H7 (cell line): ENCODE measurements at places on chromosomes 16 and 17. TPM values are rescaled to one million over a fixed set of nuclear protein-coding genes. Genes with fewer than 3 reads are reported as not detected.

DNA sequence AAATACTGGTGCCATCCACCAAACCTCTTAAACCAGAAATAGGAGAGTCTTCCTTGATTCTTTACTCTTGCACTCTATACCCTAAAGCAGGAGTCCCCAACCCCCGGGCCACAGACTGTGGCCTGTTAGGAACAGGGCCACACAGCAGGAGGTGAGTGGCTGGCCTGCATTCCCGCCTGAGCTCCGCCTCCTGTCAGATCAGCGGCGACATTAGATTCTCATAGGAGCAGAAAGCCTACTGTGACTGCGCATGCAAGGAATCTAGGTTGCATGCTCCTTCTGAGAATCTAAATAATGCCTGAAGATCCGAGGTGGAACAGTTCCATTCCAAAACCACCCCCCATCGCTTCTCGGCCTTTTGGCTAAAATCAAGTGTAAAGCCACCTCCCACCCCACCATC, 30.3 kb upstream of the SRCIN1 start:
- DNase-seq: peak; percentile 52

The MYL11 gene
- 3.4 TPM in 1 of 2 replicates, not detected in the other for total RNA-seq

- no peak for DNase-seq
These were observed 571 bp upstream of the CCP110 start for GRCh38 chr16:19523184-19523558.

GRCh38 chr17:18856570-18856915, 1.4 kb upstream of the PRPSAP2 start:
- DNase-seq: no peak

The CD300C gene
- not detected in 2 replicates for total RNA-seq

The OR1A1 gene
- total RNA-seq: not detected in 2 replicates

DNA sequence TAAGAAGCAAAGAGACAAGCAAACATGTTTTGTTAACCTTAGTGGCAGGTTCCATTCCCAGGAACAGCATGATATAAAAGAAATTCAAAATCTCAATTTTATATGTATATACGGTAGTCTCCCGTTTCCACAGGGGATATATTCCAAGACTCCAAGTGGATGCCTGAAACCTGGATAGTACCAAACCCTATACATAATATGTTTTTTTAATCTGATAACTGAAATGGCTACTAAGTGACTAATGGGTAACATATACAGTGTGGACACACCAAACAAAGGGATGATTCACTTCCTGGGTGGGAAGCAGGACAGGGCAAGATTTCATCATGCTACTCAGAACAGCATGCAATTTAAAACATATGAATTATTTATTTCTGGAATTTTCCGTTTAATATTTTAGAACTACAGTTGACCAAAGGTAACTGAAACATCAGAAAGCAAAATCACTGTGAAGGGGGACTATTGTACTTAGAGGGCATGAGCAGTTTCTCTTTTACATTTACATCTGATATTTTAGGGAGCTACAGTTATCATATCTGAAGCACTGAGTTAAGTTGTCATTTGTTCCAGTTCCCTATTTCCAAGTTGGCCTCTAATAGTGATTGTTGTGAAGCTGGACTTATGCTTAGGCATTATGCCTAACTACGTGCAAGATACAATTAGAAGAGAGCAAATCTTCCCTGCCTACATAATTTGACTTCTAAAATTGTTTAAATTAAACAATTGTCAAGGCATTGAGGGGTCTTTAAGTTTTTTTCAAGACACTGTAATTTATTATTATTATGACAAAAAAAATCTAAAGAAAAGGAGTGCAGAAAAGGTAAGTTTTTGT, 34.1 kb upstream of the ABCA6 start:
- no peak for DNase-seq

DNA sequence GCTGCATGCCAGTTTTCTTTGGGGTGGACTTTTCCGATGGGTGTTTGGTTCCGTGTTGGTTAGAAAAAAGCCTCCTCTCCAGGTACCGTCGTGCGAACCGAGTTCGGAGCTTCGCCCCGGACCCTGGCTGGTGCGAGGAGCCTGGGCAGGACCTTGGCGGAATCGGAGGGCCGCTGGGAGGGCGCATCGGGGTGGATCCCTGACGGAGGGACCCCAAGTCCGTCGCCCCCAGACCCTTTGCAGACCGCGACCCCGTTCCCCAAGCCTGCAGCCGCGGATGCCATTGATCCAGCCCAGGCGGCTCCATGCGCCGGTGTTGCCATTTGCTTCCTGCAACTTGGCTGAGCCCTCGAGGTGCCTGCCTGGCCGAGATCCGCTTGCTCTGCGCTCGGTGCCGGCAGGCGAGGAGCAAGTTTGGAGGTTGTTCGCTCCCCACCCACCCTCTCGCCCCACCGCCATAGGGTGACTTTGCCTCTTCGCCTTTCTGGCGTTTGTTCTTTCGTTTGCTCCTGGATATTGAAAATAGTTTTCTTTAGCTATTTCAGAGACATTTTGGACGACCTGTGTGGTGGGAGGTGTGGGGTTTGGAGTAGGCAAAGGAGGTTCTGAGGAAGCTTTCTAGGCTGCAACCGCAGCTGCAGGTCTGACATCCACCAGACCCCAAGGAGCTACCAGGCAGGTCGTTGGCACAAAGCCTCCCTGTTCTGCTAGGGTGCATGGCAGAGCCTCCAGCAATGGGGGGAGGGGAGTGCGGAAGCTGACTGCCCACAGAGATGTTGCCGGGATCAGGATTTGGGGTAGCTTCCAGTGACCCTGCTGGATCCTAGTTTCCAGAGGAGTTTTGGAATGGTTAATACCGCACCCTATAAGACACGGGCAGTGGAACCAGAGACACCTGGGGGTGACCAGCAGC, 58.2 kb downstream of the RAP1GAP2 start:
- peak; percentile 76 for DNase-seq

The TAC4 gene
- not detected in 2 replicates for total RNA-seq

DNA sequence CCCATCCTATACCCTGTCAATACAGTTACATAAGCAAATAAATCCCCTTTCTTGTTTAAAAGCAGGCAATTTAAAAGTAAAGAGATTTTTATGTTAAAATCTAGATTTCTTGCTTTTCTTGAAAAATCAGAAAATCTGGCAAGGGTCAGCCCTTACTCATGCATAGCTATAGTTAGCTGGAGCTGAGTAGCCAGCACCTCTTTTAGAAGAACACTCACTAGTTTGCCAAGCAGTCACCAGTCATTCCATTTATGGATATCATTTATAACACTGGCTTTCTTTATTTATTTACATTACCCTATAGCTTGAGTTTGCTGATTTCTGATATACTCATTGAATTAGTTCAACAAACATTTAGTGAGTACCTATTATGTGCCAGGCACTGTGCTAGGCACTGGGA, 45.7 kb downstream of the NXPH3 start:
- no peak for DNase-seq

GRCh38 chr17:4340914-4341615, 25.4 kb downstream of the UBE2G1 start:
- no peak for DNase-seq

DNA sequence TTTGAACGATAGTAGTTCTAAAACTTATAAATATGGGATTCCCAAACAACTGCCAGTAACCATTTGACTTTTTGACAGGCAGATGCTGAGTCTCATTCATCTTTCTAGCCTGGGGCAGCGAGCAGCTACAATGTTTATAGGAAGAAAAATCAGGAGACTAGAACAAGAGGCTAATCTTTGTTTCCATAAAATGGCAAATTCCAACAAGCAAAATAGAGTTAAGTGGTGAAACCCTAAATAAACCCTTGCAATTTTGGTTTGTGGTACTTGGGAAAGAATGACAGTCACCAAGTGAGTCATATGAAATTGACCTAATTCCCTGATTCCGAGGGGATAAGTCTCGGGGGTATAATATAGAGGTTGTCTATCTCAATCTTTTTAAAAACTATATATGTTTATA, 27.3 kb upstream of the HS3ST2 start:
- DNase-seq: no peak

The ARHGDIA gene
- 127 and 158 TPM in 2 replicates for total RNA-seq

The BAHCC1 gene
- 8.7 and 19.7 TPM in 2 replicates for total RNA-seq

DNA sequence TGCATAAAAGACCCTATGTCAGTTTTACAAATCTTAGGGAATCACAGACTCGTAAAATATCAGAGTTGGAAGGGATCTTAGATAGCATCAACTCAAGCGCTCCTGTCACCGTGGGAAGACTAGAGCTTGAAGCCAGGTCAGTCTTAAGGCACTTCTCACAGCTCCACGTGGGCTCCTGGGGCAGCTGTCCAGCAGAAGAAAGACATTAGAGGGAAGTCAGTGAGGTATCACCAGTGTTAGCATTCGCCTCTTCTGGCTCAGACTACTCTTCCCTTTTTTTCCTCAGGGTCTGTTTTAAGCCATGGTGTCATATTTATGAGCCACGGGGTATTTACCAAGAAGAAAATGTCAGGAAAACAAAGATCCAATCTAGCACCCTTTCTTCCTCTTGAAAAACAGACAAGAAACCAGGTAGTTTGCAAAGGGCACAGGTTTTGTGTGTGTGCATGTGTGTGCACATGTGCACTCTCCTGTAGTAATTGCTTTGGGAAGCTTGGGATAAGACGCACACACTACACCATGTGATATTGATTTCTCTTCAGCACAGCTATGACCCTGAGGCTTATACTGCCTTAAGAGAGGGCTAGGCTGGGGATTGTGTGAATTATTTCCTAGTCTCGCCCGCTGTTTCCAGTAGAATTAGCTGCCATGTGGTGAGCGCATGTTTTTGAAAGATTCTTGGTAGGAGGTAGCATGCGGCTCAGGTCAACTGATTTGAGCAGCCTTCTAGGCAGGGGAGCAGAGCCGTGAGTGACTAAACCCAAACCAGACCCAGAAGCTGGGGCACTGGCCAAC, 61.0 kb upstream of the ELAC2 start:
- DNase-seq: no peak

The KRTAP3-1 gene
- total RNA-seq: not detected in 2 replicates

DNA sequence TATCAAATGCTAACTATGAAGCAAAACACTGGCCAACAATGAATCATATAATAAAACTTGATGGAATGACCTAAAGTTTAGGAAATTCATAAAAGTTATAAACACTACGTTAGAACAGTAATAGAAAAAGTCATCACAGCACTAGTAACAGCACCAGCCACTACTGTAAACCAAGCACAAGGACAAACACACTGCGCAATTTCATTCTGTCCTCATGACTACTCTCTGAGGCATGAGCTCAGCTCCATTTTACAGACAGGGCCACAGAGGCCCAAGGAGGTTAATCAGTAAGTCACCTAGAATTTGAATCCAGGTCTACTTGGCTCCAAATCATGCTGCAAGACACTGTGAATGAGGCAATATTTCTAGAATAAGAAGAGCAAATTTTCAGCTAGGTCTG, 13.4 kb downstream of the EMC8 start:
- no peak for DNase-seq

GRCh38 chr17:80901319-80901718, 90.3 kb upstream of the CHMP6 start:
- no peak for DNase-seq

- DNase-seq: no peak
These were observed 42.6 kb downstream of the RAB11FIP4 start for GRCh38 chr17:31433811-31434726.

The SCN4A gene
- 4.8 and 6.8 TPM in 2 replicates for total RNA-seq

The GPR139 gene
- 0.15 TPM in 1 of 2 replicates, not detected in the other for total RNA-seq

The LRRC46 gene
- 0.21 and 0.30 TPM in 2 replicates for total RNA-seq

DNA sequence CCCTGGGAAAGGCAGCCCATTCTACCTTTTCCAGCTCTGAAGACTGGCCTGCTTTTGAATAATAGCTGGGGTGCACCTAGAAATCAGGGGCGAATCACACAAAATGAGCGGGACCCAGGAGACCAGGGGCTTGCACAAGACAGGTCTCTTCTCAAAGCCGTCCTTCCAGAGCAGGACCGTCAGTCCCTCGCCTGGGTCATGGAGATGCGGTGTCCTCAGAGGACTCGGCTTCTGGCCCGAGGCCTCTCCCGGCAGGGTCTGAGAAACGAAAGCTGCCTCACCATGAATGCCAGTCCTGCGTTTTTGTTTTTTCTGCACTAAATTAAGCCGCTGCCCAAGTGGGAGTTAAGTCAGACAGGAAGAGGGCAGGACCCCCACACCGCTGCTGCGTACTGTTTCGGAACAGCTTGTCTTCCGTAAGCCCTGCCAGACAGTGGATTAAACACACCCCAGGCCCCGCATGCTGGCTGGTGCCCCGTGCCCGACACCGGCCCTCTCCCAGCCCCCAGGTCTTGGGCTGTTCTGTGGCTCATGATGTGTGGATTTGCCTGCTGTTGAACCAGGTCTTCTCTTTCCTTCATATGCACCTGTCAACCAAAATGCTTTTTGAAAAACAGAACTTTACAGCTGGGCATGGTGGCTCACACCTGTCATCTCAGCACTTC, 142.1 kb upstream of the RPH3AL start:
- DNase-seq: no peak

DNA sequence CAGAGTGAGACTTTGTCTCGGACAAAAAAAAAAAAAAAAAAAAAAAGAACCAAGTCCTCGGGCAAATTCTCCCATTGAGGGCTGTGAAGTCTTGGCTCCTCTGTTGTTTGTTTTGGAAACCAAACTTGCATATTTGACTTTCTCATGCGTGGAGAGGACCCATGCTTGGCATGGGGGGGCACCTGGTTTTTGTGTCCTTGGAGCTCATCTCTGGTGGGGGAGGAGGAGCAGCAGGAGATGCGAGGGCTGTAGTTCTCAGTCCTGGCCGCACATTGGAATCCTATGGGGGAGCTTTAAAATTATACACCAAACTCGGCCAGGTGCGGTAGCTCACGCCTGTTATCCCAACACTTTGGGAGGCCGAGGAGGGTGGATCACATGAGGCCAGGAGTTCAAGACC, 74.5 kb downstream of the ABCC6 start:
- DNase-seq: peak; percentile 57

- no peak for DNase-seq
These were observed 50.5 kb downstream of the IKZF3 start for GRCh38 chr17:39813631-39814030.

DNA sequence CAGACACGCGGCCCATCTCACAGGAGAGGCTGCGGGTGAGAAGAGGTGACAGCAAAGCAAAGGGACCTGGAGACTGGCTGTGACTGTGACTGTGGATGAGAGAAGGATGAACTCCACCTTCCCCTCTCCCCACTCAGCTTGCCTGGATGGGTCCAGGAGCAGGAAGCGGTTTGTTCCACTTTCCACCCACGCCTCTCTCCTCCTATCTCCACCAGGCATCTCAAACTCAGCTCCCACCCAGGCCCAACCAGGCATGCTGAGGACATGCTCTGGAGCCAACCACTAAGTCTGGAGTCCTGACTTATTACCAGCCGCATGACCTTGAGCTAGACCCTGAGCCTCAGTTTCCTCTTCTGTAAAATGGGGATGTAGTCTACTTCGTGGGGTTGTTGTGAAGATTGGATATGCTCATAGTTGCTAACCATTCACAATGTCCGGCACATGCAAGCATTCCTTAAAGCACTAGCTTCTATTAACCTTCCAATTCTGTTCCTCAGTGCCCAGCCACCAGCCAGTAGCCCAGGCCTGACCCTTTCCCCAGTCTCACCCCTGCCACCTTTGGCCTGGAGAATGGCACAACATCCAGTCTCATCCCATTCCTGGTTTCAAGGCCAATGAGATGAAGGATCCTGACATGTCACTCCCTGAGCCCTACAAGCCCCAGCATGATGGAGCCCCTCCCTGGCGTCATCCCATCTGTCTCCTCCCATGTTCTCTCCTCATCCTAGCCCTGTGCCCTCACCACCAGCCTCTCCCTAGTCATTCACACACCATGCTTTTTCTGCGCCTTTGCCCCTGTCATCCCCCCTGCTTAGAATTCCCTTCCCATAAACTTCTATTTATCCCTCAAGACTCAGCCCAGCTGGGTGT, 2.3 kb downstream of the GAS2L2 start:
- DNase-seq: no peak
